Progenitor cell of endocrine pancreas (in vitro differentiated cells): ENCODE measurements at places on chromosomes 2 and 18. TPM values are rescaled to one million over a fixed set of nuclear protein-coding genes. Genes with fewer than 3 reads are reported as not detected.

DNA sequence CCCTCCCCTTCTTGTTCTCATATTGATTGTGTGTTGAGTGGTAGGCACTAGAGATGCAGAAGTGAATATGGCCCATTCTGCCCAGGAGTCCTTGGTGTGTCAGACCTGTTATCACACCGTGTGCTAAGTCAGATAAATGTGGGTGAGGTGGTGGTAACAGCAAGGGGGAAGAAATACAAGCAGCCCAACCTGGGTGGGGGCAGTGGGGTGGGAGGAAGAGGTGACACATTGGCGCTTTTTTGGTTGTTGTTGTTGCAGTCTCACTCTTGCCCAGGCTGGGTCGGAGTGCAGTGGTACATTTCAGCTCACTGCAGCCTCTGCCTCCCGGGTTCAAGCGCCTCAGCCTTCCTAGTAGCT, 12.8 kb downstream of the B3GNT2 start:
- no peaks in the 10 kb centered on the region for H3K27me3 ChIP-seq
- H3K27ac ChIP-seq: peak overlapping the region; percentile 65
- no peak overlapping the region for H3K4me3 ChIP-seq

The LCT gene
- 0.19 TPM in 1 of 2 replicates, not detected in the other for total RNA-seq

DNA sequence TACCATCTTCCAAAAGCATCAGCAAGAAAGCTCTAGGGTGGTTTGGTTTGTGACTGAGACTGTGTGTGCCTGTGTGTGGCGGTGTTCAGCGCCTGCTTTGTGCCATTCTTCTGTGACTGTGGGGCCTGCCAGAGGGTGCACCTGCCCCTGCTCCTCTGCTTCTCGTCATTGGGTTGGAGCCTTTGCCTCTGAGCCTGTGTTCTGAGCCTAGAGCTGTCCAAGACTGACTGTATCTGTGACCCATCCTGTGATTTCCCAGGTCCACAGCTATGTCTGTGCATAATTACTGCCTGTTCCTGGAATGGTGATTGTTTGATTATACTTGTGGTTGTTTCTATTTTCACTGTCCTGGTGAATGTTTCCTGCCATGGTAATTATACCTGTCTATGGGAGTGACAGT, 57.1 kb upstream of the KLHL29 start:
- H3K36me3 ChIP-seq: no peaks in the 10 kb centered on the region
- no peak overlapping the region for H3K27ac ChIP-seq
- no peak for DNase-seq
- H3K4me1 ChIP-seq: no peaks in the 10 kb centered on the region
- no peak overlapping the region for H3K4me3 ChIP-seq

The GTF2A1L gene
- total RNA-seq: not detected in 2 replicates

DNA sequence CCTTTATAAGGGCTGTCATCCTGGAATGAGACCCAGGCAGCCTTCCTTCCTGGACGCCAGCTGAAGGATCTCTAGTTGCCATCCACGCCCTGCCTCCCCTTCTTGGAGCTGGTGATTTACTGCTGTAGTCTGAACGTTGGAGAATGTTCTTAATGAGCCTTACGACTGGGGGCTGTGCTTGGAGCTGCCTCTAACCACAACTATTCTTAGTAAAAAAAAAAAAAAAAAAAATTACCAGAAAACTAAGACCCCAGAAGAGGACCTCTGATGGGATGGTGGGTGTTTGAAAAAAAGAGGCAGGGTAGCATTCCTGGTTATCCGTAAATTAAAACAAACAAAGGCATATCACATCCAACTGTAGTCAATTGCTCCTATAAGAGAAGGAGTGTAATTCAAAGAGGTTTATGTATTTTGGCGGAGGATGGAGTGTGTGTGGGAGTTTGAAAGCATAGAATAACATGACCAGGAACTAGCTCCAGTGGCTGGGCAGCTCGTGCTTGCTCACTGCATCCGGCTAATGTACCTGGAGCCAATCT, 105.4 kb downstream of the QPCT start:
- H3K4me3 ChIP-seq: no peak overlapping the region
- no peaks in the 10 kb centered on the region for H3K27me3 ChIP-seq
- DNase-seq: no peak
- no peak overlapping the region for H3K27ac ChIP-seq
- peaks cover 1% of the 10 kb centered on the region for H3K4me1 ChIP-seq
- no peaks in the 10 kb centered on the region for H3K36me3 ChIP-seq

The AGXT gene
- 1.0 and 1.2 TPM in 2 replicates for total RNA-seq

The IL1R1 gene
- 1.1 and 1.3 TPM in 2 replicates for total RNA-seq

DNA sequence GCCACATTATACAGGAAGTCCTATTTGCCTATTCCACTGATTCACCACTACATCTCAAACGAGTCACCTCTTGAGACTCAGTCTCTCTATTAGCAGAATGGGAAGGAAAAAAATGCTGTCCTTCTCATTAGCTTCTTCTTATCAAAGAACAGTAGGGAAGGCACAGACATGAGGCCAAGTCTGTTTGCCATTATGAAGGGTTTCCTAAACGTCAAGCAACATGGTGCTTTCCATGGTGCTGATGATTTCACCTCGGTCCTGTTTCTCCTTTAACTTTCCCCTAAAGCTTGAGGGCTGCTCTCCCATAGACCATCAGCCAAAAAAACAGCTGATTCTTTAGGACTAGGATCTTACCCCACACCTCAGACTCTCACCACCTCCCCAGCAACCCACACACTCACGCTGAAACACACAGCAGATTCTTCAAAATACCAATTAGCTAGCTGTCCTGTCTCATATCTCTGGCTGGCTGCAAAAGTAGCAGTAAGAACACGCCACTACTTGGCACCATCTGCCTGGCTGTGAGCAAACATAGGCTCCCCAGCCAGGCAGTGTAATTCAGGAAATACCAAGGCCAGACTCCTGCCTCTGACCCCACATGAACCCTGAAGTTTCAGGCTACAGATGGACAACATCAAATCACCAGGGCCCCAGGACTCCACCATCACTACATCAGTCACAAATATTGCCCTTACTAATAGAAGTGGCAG, 30.5 kb downstream of the GALNT14 start:
- H3K4me3 ChIP-seq: no peak overlapping the region
- H3K36me3 ChIP-seq: no peaks in the 10 kb centered on the region
- H3K4me1 ChIP-seq: no peaks in the 10 kb centered on the region

- peaks cover 44% of the 10 kb centered on the region for H3K4me1 ChIP-seq
- H3K27ac ChIP-seq: no peak overlapping the region
- no peak for DNase-seq
- H3K27me3 ChIP-seq: no peaks in the 10 kb centered on the region
- no peak overlapping the region for H3K4me3 ChIP-seq
These were observed 38.5 kb downstream of the TSHZ1 start for GRCh38 chr18:75249175-75249518.

The FAM228A gene
- total RNA-seq: 0.31 and 0.80 TPM in 2 replicates

GRCh38 chr2:74525717-74526648, at the start of gene DQX1:
Gene DQX1, minus strand, starts transcription at chr2:74526231. Its CDS starts 502 bp downstream, at chr2:74525729.
- peaks cover 21% of the 10 kb centered on the region for H3K27me3 ChIP-seq
- no peak within 1 kb of the TSS for H3K27ac ChIP-seq

The LINC00305 gene
- 0.71 and 1.6 TPM in 2 replicates for total RNA-seq

DNA sequence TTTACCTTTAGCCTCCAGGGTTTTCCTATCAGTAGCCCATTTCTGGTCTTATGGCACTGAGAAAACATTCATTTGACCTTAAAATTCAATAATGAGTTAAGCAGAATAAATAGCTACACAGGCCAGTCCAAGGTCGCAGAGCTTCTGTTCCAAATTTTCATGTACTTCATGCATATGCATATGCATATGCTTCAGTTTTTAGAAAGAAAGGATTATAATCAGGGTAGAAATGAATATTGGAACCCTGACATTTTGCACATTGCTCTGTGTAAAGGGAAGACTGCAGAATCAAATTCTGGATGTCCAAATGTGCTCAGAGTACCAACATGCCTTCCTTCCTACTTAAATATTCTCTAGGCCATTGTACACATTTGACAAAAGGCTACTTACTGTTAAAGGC, 104.9 kb downstream of the DPP4 start:
- H3K27ac ChIP-seq: no peak overlapping the region
- no peaks in the 10 kb centered on the region for H3K36me3 ChIP-seq
- no peak for DNase-seq
- H3K4me3 ChIP-seq: no peak overlapping the region
- H3K27me3 ChIP-seq: no peaks in the 10 kb centered on the region
